ENCODE measurements at places on chromosomes 4 and X.

- DNase-seq = no peak
Measured at GRCh38 chrX:41257801-41258200, 76.2 kb upstream of the DDX3X start.

DNA sequence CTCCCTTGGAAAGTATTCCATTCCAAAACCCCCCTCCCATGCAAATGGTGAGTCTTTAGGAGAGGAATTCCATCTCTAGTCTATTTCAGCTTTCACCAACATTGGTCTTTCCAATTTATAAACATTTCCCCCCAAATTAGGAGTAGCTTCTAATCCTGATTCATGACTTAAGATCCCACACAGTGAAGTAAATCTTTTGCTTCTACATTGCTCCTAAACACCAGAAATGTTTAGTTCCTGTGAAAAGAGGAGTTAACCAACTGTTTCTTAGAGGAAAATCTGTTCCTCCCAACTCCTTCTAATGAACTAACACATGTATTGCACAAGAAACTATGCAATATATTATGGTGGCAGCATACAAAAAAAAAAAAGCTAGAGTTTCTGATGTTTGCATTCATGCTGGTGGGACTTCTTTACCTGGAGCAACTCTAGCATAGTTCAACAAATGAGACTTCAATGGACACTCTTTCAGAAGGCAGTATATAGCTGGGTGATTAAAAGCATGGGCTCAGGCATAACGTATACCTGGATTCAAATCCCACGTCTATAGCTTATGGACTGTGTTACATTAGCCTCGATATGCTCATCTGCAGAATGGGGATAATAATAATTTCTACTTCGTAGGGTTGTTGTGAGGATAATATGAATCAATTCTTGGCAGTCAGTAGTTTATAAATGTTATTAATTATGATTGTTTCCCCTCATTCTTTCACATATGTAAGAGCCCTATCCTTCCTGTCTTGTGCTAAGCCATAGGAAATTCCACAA is 131.6 kb upstream of the TMEM164 start:
- no peak for DNase-seq

GRCh38 chr4:6354119-6354518 is 84.5 kb downstream of the WFS1 start:
- DNase-seq = no peak

GRCh38 chr4:48321312-48321711 is 20.0 kb upstream of the SLAIN2 start:
- no peak for DNase-seq

DNA sequence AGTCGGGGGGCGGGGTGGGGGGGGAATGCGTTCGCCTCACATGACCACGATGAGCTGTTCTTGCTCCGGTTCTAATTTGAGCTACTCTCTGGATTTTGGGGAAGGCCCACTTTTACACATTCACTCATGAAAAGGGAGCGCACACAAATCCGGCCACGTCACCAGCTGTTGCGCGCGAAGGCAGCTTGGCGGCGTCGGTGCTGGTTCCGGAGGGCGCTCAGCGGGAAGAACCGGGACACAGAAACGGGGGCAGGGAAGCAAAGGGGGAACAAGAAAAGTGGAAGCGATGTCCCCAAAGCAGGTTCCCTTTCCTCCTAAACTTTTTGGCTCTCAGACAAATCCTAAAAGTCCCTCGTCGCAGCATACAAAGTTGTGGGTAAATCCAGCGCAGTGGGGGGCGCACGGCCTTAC is 605 bp downstream of the ANXA5 start:
- DNase-seq = peak; percentile 34

- no peak for DNase-seq
Measured at GRCh38 chrX:86148024-86148511, at the start of gene DACH2. Gene DACH2 (plus strand): TSS chrX:86148451.

- no peak for DNase-seq
Measured at GRCh38 chr4:138561906-138562305, 319.8 kb upstream of the SLC7A11 start.

DNA sequence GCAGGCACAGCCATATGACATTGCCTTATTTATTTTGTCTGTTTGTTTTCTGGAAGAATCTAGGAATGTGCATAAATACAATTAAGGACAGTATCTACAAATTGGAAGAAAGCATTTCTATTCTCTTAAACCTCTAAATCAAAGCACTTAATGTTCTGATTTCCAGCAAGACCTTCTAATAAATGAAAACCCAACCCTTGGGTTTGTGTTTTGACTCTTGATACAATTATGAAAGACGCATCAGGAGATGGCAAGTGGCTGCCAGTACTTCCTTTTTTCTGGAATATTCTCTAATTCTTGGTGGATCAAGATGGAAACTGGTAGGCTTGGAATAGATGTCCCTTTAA is 437 bp upstream of the CPE start:
- DNase-seq = no peak

DNA sequence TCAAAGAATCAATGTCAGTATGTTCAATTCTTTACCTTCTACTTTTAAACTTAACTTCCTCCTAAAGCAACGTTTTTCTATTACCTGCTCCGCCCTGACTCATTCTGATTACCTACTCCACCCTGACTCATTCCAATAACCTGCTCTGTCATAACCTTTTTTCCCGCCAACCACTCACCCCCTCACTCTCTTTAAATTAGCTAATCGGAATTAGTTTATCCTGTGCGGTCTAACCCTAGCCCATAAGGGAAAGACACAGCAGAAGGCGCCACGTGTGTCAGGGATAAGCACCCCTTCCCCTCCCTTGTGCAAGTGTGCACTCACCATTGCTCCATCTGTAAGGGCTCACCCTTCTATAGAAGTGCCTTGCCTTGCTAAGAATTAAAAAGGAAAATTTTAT is 64.4 kb downstream of the EIF4E start:
- DNase-seq = peak; percentile 4

GRCh38 chr4:128551280-128551679 is 258.2 kb upstream of the JADE1 start:
- no peak for DNase-seq

- DNase-seq = no peak
Measured at GRCh38 chr4:160142579-160142978, 1039.7 kb downstream of the RAPGEF2 start.

GRCh38 chrX:21660156-21660555 is 2.0 kb upstream of the KLHL34 start:
- no peak for DNase-seq

DNA sequence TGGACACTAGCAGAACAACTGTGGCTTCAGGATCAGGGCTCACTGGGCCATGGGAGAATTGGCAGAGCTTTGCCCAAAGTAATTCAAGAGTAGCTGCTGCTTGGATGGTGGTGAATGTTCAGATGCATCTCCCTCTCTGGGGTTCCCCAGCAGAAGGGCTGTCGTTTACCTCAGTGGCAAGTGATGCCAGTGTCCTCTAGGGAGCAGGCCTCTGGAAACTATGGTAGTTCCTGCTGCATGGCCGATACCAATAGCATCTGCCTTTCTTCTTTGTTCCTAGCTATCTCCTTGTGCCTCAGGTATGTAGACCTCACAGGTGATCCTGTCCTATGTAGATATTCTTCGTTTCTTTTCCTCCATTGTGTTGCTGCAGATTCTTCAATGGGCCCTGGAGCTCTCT is 26.4 kb downstream of the HMGB2 start:
- no peak for DNase-seq

DNA sequence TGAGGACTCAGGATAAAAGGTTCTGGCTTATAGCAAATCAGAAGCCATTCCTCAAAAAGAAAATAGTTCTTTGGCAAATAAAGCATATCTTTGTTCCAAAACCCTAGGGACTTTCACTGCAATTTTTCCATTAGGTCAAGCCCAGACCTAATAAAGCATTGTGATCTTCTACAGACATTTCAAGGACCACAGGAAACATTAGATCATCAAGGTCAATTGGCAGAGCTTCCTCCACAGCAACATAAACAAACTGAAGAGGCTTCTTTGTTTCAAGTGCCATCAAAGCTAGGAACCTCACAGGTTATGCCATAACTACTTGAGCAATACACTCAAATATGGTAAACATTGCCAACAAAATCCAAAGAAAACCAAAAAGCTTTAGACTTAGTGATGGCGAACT is 144.9 kb downstream of the ANXA5 start:
- DNase-seq = no peak

DNA sequence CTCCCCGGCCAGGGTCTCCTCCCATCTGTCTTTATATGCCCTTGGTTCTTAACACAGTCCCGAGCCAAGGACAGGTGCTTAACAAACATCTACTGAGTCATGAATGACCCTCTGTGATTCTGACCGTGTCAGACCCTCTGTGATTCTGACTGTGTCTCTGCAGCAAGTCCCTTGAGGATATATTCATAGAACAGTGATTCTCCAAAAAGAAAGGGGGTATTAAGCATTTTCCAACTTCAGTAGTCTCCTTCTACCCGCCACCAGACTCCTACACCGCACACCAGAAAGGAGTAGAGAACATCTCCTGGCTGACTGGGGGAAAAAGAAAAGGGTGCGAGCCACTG is 13.6 kb downstream of the ACSL1 start:
- no peak for DNase-seq

DNA sequence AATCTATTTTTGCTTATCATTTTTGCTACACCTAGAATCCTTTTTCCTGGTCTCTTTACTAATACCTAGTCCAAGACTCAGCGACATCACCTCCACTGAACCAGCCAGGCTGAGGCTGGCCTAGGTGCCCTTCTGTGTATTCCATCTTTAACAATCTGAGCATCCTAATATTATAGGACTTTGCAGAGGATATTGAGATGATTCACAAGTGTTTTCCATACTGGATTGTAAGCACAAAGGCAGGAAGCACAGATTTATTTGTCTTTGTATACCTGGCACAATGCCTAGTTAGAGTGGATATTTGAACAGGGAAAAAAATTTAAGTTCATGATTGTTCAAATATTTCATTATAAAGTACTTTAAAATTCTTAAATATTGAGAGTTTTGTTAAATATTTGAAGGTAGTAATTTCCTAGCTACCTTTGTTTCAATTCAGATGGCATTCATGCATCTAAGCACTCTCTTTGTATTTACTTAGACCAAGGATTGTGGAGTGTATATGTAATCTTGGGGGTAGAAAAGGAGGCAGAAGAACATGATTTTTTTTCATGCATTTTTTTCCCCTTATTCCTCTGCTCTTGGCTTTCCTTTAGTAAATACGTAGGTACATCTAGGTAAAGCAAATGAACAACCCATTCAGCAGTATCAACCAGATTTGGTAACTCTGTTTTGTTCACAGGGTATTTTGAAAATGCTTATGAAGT is 18.4 kb downstream of the SMARCA5 start:
- no peak for DNase-seq

Measured in GM12864 (cell line).